ENCODE measurements at places on chromosomes 2 and 18. TPM values are rescaled to one million over a fixed set of nuclear protein-coding genes. Genes with fewer than 3 reads are reported as not detected.

DNA sequence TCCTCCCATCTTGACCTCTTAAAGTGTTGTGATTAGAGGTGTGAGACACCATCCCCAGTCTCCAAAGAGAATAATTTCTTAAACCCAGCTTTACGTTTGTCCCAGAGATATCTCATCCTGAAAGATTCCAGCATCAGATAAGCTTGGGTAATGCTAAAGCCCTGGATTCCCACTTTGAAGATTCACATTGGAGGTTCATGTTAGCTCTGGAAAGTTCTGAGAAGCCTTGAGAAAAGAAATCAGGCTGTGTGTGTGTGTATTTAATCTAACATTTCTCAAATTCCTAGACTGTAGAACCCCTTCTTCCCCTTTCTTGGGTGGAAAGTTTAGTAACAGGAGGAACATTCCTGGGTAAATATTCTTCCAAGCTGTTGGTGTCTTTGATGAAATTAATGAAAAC lies 18.0 kb downstream of the ZNF532 start:
- no peak for DNase-seq

DNA sequence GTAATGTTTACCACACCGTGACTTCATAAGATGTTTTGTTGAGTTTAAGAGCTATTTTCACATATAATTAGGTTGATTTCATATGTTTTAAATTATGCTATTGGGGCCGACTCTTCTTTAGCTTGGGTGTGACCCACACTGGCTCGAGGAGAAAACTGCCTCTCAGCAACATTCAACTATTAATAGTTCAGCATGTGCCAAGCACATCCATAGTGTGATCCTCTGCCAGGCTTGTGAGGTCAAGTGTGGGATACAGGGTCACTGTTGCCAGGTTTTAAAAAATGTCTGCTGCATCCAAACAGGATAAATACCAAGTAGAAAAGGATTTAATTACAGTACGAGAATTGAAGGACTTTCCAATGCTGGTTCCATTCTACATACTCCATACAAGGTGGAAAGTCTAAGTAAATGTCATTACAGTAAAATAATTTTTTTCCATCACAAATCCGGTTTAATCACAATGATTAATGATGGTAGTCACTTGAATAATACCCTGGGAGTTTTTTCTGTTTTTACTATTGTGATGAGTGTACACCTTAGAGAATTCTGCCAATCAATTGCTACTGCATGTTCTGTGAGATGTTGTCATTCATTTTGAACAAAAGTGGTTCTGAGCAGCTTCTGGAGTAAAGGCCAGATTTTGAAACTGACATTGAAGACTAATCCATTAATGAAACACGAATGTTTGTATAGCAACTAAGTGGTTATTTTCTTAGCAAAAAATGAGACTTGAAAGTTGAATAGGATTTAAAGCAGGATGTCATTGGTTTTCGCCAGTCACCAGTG lies 84.5 kb downstream of the ABI2 start:
- DNase-seq = no peak

GRCh38 chr2:166156985-166157490 lies 29.2 kb upstream of the SCN1A start:
- no peak for DNase-seq

DNA sequence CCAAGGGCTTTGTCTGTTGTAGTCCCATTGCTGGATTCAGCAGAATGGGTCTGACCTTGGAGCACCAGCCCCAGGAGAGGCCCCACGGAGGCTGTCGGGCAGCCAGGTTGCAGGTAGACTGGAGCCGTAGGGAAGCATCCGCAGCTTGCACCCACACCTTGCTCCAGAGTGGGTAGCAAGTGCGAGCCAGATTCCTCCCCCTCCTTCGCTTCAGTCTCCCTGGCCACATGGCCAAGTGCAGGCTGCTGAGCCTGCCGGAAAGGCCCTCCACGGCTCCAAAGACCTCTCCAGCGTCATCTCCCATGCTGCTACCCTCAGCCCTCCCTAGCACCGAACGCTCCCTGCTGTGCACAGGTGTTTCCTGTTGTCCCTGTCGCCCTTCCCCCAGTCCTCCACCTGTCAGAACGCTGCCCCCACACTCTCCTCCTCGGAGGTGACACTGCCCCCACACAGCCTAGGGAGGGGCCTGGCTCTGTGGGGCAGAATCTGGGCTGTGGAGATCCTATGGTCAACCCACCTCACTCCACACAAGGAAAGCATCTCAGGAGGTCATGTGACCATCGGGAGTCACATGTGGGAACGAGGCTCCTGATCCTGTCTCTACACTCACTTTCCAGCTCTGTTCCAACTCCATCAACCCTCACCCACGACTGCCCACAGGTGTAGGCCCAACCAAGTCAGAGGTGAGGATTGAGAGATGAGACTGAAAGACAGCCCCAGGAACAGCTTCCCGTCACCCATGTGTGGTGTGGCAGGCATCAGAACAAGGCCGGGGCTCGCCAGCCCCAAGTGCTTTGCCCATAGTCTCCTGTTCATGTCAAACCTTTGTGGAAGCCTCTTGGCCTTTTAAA lies 8.3 kb downstream of the KCNF1 start:
- no peak for DNase-seq

DNA sequence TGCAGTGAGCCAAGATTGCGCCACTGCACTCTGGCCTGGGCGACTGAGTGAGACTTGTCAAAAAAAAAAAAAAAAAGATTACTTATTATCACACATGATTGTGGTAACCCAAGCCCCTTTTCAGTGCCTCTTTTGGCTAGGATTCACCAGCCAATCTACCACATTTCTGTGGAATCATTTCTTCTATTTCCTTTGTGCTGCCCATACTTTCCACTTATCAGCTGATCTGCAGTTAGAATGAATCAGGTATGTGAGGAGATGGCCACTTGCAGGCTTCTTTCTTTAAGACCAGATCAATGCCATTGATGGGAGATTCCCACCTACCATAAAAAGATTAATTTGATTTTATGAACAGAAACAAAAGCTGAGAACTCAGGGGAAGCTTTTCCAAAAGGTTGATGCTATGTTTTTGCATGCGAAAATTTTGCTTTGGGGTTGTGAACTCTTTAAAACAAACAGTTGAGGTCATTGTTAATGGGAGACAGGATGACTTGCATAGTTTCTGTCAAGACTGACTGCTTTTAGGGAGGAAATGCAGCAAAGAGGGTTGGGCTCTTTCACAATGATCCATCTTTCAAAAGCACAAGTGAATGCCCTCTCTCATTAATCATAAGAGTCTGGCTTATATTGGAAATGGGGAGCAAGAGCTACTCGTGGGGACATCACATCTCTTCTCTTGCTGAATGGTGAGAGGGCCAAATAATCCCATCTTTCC lies 66.9 kb upstream of the CYP26B1 start:
- no peak for DNase-seq

DNA sequence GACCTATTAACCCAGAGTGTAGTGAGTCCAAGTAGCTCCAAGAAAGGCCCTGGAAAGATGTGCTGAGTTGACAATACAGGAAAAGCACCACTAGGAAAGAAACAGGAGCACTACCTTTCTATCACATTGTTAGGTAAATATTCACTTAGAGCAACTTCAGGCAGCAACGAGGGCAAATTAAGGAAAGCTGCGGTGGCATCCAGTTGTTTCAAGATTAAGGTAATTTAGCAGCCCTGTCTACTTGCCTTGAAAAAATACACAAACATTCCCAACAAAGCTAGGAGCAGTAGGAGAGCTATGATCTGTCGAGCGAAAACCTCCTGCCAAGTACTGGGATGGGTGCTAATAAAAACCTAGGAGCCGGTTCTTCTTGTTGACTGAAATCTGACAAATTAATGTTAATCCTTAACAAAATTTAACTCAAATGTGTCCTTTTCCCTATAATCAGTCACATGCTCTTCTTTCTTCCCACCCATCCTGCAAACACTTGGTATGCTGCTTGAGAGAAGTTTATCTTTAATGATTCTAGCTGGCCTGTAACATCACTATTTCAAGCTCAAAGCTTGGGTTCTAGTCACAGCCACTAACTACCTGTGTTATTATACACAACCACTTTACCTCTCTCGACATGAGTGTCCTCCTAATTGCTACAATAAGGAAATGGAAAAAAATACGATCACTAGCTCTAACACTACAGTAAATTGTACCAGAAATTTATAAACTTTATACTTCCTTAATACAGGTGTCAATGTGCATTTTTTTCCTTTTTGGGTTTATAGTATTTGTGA lies 2.0 kb downstream of the ACAA2 start:
- no peak for DNase-seq

- no peak for DNase-seq
Measured at GRCh38 chr18:2588666-2589344, 17.4 kb downstream of the NDC80 start.

Gene ZCCHC2
- 14.7 TPM for total RNA-seq

GRCh38 chr2:239265681-239266433 lies 135.0 kb downstream of the HDAC4 start:
- DNase-seq = no peak

DNA sequence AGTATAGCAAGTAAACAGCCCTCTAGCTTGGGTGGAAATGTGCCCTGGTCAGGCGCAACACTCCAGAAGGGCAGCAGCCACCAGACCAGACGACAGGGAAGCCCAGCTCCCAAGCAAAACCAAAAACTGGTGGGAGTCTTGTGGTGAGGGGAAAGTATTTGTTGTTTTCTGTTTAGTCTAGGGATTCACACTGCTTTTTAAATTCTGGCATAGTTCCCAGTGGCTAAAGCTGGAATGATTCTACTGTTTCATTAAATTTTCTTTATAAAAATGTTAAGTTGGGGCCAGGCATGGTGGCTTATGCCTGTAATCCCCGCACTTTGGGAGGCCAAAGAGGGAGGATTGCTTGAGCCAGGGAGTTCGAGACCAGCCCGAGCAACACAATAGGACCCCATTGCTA lies 38.5 kb downstream of the MERTK start:
- no peak for DNase-seq

DNA sequence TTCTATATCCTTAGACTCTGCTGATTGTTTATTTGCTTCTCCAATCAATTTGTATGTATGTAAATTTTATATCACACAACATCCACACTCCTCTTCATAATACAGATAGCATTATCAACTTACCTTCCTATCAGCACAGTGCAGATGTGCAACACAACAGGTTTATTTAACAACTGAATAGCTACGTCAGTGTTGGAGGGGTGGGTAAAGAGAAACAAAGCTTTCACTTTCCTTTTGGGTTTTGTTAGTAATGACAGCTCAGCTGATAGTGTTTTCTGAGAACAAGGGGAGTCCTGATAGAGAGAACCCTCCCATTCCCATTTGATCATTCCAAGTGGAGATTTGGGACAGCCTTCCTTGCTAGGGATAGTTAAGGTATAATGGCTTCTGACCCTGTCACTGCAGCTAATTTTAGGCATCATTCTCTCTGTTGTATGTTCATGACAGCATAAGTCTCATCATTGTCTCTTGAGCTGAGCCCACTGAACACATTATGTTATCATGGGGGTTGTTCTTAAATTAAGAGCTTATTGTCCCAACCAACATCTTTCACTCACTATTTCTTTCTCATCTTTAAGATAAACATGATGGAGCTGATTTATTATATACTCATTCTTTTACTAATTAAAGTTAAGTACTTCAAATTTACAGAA lies 227.7 kb downstream of the GPD2 start:
- DNase-seq = no peak

- no peak for DNase-seq
Measured at GRCh38 chr2:3626812-3627499, 31.0 kb upstream of the ALLC start.

DNA sequence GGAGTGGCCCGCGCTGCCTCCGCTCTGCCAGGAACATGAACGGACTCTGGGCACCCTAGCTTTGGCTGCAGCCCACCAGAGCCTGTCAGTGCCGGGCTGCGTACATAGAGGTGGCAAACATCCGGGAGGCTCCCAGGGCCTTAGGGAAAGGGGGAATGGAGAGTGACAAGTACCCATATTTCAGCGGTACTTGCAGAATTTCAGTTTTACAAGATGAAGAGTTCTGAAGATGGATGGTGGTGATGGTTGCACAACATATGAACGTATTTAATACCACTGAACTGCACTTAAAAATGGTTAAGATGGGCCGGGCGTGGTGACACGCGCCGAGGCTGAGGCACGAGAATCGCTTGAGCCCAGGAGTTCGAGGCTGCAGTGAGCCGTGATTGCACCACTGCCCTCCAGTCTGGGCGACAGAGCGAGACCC lies 873 bp downstream of the MTHFD2 start:
- no peak for DNase-seq

Gene CPO
- total RNA-seq = 0.47 TPM

- no peak for DNase-seq
Measured at GRCh38 chr18:54215069-54215468, 9.4 kb downstream of the MBD2 start.

DNA sequence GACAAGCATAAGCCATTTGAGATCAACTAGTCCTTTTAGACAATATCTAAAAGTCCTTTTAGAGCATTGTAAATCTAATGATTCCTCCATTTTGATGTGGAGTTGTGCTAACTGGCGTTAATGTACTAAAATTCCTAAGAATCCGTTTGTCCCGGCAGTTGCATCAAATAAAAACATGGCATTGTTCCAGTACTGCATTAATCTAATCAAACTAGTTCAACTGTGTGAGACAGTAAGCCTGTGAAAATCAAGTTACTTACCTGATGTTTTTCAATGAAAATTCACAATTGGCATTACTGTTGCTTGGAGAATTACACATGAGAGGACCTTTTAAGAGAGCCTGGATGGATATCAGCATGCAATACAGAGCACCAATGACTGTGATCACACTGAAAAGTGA lies 13.3 kb downstream of the TM4SF20 start:
- no peak for DNase-seq

DNA sequence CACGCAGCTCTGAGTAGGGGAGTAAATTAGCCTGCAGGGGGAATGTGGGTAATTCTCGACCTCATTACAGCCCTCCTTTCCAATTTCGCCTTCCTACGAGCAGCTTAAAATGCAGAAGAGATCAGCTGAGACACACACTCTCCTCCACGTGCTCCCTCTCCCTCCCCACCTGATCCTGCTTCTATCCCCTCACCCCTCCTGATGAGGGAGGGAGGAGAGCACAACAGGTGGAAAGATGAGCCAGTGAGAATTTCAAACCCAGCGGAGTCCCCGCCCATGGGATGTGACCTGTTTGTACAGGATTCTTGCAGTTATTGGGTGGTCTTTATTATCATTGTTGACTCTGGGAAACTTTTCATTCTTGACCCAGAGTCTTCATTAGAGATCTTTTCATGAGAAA lies 35.5 kb downstream of the DDX18 start:
- DNase-seq = no peak

Gene GPR45
- total RNA-seq = 0.30 TPM

- no peak for DNase-seq
Measured at GRCh38 chr2:4502230-4502843, 799.0 kb downstream of the DCDC2C start.

- no peak for DNase-seq
Measured at GRCh38 chr2:26043862-26044696, 10.2 kb downstream of the RAB10 start.

DNA sequence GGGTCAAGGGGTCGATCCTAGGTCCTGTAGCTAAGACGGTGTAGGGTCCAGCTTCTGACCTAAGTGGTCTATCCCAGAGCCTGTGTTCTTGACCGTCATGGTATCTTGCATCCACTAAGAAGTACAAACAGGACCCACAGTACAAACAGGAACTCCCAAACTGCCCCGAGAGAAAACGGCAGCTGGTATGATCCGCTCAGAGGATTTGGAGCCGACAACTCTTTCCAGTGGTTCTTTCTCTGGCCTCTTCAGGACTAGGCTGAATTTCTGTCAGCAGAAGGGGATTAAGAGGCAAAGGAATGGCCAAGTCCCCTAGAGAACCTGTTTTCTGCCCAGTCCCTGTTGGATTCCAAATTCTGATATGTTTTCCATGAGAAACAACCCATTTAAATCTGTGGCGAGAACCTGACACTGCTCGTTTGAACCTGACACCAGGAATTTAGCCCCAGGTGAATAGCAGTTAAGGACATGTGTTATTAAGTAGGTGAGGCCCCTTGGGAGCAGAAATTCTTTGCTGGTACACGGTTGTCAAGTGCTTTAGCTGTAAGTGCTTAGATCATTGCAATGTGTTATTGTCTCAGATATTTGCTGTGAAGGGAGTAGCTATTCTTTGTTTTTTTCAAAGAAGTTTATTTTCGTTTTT lies 50.5 kb upstream of the TXNDC2 start:
- no peak for DNase-seq
